ENCODE measurements at places on chromosomes 12 and 14.

- no peaks in the 10 kb centered on the region for H3K4me1 ChIP-seq
- H3K27ac ChIP-seq = no peak overlapping the region
- H3K4me3 ChIP-seq = no peak overlapping the region
- no peaks in the 10 kb centered on the region for H3K27me3 ChIP-seq
Measured at GRCh38 chr12:105931762-105932570, 206.8 kb downstream of the NUAK1 start.

- H3K27me3 ChIP-seq = peaks cover 8% of the 10 kb centered on the region
- no peaks in the 10 kb centered on the region for H3K4me1 ChIP-seq
- DNase-seq = no peak
- no peak overlapping the region for H3K27ac ChIP-seq
Measured at GRCh38 chr14:76138119-76138757, 13.5 kb upstream of the GPATCH2L start.

GRCh38 chr12:120134307-120134980 lies 17.9 kb upstream of the RAB35 start:
- no peak for DNase-seq
- H3K36me3 ChIP-seq = peaks cover 89% of the 10 kb centered on the region
- H3K27me3 ChIP-seq = no peaks in the 10 kb centered on the region
- no peak overlapping the region for H3K4me3 ChIP-seq
- no peaks in the 10 kb centered on the region for H3K4me1 ChIP-seq
- H3K27ac ChIP-seq = no peak overlapping the region

DNA sequence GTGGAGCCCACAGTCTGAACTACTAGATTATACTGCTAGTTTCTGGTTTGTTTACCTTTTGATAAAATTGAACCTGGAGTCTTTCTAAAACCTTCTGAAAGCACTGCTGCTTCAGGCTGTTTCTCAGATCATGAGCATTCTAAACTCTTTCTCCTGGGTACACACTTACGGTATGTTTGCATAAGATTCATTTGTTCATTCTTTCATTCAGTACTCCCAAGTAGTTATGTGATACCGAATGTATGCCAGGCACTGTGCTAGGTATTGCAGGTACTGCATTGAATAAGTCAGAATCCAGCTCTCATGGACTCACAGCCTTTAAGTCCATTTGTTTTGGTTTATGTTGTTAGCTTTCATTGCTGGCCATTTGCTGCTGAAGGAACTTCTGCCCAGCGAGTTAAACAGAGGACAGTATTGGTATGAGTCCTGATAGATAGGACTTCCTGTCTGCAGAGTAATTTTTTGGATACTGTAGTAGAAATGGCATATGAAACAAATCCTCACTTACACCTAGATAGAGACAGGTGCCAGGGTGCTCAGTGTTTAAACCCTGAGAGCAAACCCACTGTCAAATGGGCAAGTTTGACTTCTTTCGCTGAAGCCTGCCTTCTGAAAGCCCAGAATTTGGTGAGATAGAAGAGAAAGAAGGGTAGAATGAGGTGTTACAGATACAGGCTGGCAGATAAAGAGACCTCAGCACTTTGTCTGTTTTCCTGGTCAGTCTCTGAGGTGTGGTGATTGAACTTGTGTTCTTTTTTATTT lies 2.1 kb downstream of the SUSD6 start:
- H3K27me3 ChIP-seq = no peaks in the 10 kb centered on the region
- peaks cover 53% of the 10 kb centered on the region for H3K4me1 ChIP-seq
- H3K4me3 ChIP-seq = peak overlapping the region; percentile 71
- no peaks in the 10 kb centered on the region for H3K36me3 ChIP-seq
- DNase-seq = no peak
- H3K27ac ChIP-seq = peak overlapping the region; percentile 80

- H3K27ac ChIP-seq = no peak overlapping the region
- H3K4me1 ChIP-seq = peaks cover 11% of the 10 kb centered on the region
- H3K36me3 ChIP-seq = no peaks in the 10 kb centered on the region
- H3K27me3 ChIP-seq = no peaks in the 10 kb centered on the region
Measured at GRCh38 chr12:4645023-4645422, 3.8 kb downstream of the AKAP3 start.

- H3K27me3 ChIP-seq = no peaks in the 10 kb centered on the region
- H3K27ac ChIP-seq = no peak overlapping the region
- DNase-seq = peak; percentile 22
- peaks cover 13% of the 10 kb centered on the region for H3K4me1 ChIP-seq
- H3K36me3 ChIP-seq = no peaks in the 10 kb centered on the region
Measured at GRCh38 chr12:13179211-13180074, 17.1 kb upstream of the EMP1 start.

- no peak overlapping the region for H3K4me3 ChIP-seq
- no peaks in the 10 kb centered on the region for H3K36me3 ChIP-seq
- no peak overlapping the region for H3K27ac ChIP-seq
- no peaks in the 10 kb centered on the region for H3K27me3 ChIP-seq
- peaks cover 3% of the 10 kb centered on the region for H3K4me1 ChIP-seq
Measured at GRCh38 chr14:23148591-23149249, 29.7 kb upstream of the CEBPE start.

DNA sequence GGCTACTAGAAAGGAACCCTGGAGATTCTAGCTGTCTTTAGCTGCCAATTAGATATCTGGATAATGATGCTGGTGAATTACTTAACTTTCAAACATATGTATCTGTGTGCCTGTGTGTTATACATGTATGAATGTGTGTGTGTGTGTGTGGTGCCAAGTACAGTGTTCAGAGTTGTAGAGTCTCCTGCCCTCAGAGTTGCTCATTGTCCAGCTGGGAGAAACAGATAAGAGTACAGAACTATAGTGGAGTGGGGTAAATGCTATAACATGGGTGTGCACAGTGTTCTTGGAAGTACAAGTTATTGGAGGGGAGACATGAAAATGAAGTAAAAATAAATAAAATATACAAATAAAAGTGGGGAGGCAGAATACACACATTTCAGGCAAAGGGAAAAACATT lies 23.6 kb upstream of the ADAM20 start:
- H3K4me3 ChIP-seq = no peak overlapping the region
- no peak overlapping the region for H3K27ac ChIP-seq
- no peaks in the 10 kb centered on the region for H3K4me1 ChIP-seq
- no peak for DNase-seq

GRCh38 chr14:21921453-21921852 lies 247.8 kb upstream of the OR4E1 start:
- no peak overlapping the region for H3K27ac ChIP-seq
- H3K27me3 ChIP-seq = no peaks in the 10 kb centered on the region
- no peaks in the 10 kb centered on the region for H3K36me3 ChIP-seq
- DNase-seq = no peak

DNA sequence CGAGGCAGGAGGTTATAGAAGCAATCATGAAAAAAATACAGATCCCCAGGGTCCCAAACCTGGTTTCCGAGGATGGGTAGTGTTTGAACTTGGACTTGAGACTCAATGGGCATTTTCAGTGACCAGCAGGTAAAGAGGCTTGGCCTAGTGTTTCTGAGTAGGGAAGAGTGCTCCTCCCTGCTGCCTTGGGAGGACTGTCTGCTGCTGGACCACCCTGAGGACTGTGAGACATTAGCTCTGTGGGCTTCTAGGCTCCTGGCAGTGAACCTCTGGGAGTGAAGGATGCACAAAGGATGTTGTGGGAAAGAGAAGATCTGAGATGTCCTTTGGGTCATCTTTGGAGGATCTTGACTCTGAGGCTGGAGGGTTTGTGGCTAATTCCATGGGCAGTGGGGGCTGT lies 30.5 kb downstream of the ANKRD9 start:
- no peaks in the 10 kb centered on the region for H3K4me1 ChIP-seq
- no peak for DNase-seq
- no peak overlapping the region for H3K27ac ChIP-seq
- H3K27me3 ChIP-seq = no peaks in the 10 kb centered on the region
- H3K36me3 ChIP-seq = no peaks in the 10 kb centered on the region

GRCh38 chr12:94855853-94856252 lies 147.6 kb downstream of the NDUFA12 start:
- no peaks in the 10 kb centered on the region for H3K4me1 ChIP-seq
- H3K27ac ChIP-seq = no peak overlapping the region
- H3K36me3 ChIP-seq = no peaks in the 10 kb centered on the region
- DNase-seq = no peak

DNA sequence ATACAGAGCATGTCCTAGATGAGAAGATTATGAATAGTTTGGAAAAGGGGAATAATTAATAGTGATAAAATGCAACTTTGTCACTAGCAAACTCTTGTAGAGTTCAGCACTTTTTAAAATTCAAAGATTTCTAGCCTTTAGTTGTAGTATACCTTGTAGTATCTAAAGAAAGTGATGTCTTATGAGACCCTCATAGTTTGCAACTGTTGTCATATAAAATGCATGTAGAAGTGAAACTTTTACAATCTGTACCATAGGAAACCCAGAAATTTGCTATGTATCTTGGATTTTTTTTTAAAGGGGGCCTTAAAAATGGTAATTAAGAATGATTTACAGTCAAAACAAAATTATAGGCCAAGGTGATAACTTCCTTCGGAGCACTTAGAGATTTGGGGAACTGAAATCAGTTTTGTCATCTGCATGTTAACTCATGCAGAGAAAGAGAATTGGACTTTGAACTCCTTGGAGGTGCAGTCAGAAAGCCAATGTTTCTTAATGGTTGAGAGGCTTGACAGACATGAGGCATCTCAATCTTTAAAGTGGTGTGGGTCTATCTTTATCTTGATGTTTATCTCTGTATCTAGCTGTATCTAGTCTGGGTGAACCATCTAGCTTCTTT lies 1.3 kb downstream of the LRRK2 start:
- H3K36me3 ChIP-seq = no peaks in the 10 kb centered on the region
- H3K27me3 ChIP-seq = no peaks in the 10 kb centered on the region
- no peak overlapping the region for H3K4me3 ChIP-seq
- H3K4me1 ChIP-seq = no peaks in the 10 kb centered on the region
- no peak for DNase-seq

DNA sequence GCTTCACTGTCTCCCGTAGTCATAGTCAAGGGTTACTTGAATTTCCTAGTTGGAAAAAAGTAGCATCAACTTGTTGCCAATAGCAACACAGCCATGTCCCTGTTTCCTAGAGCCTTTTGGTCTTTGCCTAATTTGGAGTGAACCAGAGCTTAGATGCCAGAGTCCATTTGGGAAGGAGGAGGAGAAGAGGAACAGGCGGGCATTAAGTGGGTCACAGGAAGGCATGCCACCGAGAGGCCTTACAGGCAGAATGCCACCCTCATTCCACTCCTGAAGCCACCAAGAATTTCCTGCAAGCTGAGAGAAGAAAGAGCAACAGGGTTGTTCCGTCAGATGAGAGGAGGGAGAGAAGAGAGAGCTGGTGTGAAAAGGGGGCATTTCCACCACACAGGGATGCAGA lies 339.5 kb downstream of the DPF3 start:
- no peaks in the 10 kb centered on the region for H3K36me3 ChIP-seq
- H3K27me3 ChIP-seq = no peaks in the 10 kb centered on the region
- DNase-seq = no peak
- no peak overlapping the region for H3K27ac ChIP-seq
- H3K4me3 ChIP-seq = no peak overlapping the region
- no peaks in the 10 kb centered on the region for H3K4me1 ChIP-seq

GRCh38 chr14:39827901-39828655 lies 395.8 kb upstream of the FBXO33 start:
- no peak overlapping the region for H3K27ac ChIP-seq
- no peak overlapping the region for H3K4me3 ChIP-seq
- no peaks in the 10 kb centered on the region for H3K27me3 ChIP-seq
- DNase-seq = no peak
- H3K4me1 ChIP-seq = no peaks in the 10 kb centered on the region
- H3K36me3 ChIP-seq = no peaks in the 10 kb centered on the region

DNA sequence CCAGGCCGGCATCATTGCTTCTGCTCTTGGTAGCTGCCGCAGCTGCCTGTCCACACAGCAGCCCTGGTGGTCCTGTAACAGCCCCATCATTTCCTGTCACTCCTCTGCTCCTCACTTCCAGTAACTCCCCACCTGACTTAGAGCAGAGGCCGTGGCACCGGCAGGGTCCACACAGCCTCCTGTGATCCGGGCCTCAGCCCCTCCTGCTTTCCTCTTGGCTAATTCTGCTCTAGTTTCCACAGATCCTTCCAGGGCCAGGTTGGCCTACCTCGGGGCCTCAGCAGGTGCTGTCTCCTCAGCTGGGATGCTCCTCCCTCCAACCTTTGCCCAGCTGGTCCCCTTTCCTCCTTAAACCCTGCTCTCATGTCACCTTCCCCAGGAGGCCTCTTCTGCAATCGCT lies 80.2 kb downstream of the FZD10 start:
- no peaks in the 10 kb centered on the region for H3K36me3 ChIP-seq
- H3K27me3 ChIP-seq = no peaks in the 10 kb centered on the region
- H3K27ac ChIP-seq = no peak overlapping the region
- no peak for DNase-seq
- no peaks in the 10 kb centered on the region for H3K4me1 ChIP-seq

DNA sequence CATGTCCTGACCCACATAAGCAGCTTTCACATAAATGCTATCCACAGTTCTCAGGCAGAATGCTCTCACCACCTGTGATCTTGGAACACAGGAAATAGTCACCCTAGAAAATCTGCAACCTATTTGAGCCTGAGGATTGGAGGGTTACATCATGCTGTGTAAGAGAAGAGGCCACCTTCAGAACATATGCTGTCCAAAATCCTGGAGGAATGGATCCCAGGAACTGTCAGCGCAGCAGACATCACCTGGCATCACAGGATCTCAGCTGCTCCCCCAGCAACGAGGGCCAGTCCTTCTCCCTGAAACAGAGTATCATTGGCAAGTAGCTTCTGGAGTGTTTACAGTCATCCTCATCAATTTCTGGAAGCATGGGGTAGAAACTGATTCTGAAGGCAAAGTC lies 63.2 kb upstream of the LTA4H start:
- peaks cover 6% of the 10 kb centered on the region for H3K4me1 ChIP-seq
- no peak overlapping the region for H3K27ac ChIP-seq
- H3K4me3 ChIP-seq = no peak overlapping the region
- DNase-seq = no peak
- no peaks in the 10 kb centered on the region for H3K36me3 ChIP-seq
